NCI-H446 (cell line): ENCODE measurements at places on chromosomes 2 and 18.

- DNase-seq = no peak
These were observed 169.8 kb upstream of the ERBB4 start for GRCh38 chr2:212708355-212708754.

DNA sequence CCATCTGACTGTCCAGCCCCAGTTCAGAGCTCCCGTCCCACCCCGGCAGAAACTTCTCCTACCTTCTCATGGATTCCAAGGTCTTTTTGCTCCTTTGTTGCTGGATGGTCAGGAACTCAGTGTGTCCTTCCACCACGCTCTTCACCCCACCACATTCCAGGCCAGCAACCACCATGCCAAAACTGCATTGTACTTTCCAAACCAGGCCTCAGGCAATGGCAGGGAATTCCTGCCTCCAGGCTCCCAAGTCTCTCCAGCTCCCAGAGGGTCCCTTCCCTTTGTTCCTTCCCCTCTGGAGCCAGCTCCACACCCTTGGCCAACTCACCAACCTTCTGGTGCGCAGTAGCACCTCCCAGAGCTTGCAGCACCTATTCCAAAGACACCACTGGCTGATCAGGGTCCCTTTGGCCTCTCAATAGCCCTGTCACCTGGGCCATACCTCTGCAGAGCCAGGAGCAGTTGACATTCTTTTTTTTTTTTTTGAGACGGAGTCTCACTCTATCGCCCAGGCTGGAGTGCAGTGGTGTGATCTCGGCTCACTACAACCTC lies 8.1 kb downstream of the CHMP1B start:
- DNase-seq = no peak

DNA sequence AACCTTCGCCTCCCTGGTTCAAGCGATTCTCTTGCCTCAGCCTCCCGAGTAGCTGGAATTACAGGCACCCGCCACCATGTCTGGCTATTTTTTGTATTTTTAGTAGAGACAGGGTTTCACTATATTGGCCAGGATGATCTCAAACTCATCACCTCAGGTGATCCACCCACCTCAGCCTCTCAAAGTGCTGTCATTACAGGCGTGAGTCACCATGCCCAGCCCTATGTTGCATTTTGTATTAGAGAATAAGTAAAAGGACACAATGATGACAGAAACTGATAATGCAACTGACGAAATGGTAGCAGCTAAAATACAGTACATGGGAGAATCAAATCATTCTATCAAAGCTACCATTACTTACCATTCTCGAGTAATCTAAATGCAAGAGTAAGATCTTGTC lies 276.7 kb downstream of the DSEL start:
- no peak for DNase-seq

DNA sequence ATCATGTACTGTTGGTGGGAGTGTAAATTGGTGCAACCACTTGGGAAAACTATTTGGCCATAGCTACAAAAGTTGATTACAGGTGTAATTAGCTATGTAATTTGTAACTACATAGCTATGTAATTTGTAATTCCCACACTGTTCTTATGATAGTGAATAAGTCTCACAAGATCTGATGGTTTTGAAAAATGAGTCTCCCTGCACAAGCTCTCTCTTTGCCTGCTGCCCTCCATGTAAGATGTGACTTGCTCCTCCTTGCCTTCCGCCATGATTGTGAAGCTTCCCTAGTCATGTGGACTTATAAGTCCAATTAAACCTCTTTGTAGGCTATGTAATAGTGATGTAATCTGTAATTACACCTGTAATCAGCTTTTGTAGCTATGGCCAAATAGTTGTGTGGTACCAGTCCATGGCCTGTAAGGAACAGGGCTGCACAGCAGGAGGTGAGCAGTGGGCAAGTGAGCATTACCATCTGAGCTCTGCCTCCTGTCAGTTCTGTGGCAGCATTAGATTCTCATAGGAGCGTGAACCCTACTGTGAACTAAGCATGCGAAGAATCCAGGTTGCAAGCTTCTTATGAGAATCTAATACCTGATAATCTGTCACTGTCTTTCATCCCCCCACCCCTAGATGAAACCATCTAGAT lies 133.7 kb upstream of the COPS8 start:
- DNase-seq = no peak

- no peak for DNase-seq
These were observed 52.2 kb downstream of the PLB1 start for GRCh38 chr2:28547906-28548600.

DNA sequence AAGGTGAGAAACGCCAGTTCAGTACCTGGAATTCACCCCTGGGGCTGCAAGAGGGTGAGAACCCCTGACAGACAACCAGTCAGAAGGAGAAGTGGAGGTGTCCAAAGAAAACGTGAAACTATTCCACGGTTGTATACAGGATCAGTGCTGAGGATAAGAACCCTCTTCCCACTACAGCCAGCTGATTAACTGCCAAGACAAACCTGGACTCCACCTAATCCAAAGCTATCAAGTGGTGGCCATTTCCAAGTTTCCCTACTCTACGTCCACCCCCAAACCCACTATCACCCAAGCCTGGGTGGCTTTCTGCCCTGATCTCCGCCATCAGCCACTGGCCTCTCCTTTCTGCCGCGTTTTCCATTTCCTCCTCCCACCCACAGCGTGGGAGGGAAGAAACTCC lies 312.3 kb upstream of the ID2 start:
- DNase-seq = no peak

DNA sequence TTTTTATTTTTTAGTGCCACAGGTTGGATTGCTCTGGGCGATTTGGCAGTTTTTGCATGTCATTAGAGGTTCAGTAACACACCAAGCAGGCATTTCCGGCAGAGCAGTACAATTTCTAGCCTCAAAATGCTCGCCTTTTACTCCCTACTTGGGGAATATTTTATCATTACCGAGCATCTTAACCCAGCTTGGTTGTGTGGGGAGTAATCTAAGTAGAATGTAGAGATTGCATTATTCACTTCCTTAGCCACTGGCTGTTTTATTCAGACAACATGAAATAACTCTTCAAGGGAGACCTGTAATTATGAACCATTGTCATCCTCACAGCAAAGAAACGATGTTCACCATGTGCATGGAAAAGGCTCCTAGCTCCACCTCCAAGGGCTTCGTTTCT lies 13.1 kb downstream of the GRP start:
- DNase-seq = no peak

DNA sequence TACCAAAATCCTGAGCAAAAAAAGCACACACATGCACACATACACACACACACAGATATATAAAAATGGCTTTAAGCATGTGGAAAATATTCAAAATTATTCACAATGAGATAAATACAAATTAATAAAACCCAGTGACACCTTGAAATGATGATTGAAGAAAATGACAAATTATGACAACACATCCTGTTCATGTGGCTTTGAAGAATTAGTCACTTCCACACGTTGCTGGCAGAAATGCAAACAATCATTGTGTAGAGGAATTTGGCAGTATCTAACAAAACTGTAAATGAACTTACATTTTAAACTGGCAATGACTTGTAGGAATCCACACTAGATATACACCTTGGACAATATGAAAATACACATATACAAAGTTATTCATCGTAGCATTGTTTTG lies 95.8 kb upstream of the RGPD4 start:
- no peak for DNase-seq

GRCh38 chr2:226788064-226788463 lies 11.6 kb downstream of the IRS1 start:
- no peak for DNase-seq

DNA sequence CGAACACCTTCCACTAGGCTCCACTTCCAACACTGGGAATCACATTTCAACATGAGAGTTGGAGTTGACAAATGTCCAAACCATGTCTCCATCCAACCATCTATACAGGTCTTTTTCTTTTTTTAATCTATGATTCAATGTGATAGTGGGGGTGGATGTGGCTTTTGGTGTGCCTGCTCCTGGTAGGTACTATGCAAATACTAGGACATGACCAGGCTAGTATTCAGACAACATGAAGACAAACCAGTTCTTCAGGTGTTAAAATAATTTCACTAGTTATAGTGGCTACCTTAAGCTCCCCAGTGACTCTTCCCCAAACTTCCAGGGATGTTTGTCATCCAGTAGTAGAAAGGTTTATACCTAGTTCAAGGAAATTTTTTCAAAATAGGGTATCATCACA lies 387.5 kb downstream of the CDH2 start:
- no peak for DNase-seq

DNA sequence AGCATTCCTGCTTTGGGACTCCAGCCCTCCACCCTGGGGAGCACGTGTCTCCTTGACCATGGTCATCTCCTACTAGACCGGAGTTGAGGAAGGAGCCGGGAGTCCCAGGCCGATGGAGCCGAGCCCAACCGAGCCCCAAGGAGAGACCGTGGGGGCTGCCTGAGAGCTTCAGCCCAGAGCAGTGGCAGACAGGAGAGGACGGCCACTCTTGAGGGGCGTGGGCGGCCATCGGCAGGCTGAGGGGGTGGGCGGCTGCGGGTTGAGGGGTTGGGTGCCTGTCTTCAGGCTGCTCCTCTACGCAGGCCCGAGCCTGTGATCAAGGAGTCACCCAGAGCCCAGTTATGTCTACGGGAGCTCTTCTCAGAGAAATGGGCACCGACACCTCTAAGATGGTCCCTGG lies 158.7 kb downstream of the PXDN start:
- DNase-seq = no peak

DNA sequence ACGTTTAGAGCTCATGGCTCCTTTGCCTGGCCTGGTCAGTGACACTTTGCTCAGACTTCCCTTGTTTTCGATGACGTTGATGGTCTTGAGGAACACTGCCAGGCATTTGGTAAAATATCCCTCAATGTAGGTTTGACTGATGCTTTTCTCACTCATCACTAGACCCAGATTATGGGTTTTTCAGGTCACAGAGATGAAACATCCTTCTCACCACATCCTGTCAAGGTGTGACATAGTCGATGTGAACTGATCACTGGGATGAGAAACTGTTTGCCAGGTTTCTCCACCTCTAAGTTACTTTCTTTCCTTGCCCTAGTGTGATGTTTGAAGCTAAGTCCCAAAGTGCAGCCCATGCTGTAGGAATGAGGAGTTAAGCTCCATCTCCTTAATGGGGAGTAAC lies 81.5 kb downstream of the AFF3 start:
- DNase-seq = no peak

DNA sequence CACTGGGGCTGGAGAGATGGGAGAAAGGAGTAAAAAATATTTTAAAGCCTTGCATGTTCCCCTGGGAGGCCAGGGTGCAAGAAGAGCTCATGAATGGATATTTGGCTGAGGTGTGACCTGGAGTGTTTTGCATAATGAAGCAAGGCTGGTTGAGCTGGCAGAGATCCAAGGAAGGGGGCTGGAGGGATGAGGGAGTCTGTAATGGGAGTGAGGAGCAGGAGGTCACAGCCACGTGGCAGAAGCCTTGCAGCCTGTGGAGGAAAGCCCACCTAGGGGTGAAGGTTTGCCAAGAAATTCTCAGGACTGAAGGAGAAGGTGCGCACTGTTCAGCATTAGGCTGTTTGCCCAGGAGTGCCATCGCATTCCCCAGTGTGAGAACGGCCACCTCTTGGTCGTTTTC lies 40.3 kb upstream of the ATP8B1 start:
- peak; percentile 32 for DNase-seq

DNA sequence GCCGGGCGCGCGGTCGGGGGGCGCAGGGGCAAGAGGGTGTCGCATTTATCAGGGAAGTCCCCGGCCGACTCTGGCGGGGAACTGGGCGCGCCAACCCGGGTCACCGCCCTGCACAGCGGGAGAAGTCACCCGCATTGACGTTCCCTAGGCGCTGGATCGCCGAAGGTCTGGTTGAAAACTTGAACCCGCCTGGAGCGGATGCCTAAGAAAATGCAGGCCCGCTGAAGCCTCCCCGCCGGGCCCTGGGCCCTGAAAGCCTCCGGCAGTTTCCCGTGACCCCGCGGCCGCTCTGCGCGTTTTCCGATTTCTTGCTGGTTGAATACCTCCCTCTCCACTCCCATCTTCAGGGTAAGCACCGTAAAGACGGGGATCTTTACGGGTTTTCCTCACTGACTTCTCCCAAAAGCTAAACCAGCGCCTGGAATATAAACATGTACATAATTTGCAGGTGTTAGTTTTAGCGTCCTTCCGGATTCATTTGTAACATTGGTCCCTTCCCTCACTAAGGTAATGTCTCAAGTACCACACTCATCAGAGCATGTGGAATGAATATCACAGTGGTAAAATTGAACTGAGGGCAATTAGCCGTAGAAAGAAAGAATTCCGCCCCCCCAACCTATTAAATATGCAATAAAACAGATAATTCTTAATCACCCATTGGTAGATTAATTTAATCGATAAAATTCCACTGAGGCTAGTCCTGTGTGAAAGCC lies 675 bp upstream of the SPIRE1 start:
- peak; percentile 38 for DNase-seq

DNA sequence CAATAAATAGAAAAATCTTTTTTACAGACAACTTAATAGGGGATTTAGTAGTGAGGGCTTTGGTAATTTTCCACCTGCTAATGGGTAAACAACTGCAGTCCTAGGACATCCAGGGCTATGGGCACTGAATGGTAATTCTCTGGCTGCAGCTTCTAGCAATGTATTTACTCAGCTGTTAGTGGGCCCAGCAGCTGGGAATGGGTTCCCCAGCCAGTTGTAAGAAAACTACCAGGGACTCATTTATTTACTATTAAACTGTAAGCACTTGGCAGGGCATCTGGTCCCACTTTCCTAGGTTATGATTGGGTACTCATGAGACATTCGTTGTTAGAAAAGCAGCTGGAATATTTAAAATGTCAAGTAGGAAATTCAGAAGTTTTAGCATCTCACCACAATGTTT lies 363.8 kb upstream of the TRIB2 start:
- no peak for DNase-seq

GRCh38 chr2:85777441-85777861 lies 23.7 kb downstream of the ATOH8 start:
- no peak for DNase-seq

DNA sequence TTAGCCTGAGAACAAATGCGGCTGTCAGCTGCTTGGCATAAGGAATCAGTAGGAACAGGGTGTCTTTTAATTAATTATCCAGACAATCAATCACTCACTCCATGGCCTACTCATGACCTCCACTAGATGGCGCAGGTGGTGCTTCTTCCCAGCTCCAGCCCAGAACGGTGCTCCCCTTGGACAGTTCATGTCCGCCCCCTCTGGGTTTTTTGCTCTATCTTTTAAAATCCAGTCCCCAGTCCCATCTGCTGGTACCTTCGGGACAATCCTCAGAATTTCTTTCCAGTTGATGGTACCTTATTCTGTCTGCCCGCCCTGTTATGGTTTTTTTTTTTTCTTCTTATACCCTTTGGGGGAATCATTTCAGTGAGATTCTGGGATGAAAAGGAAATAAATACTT lies 99.8 kb downstream of the CACNB4 start:
- peak; percentile 64 for DNase-seq

DNA sequence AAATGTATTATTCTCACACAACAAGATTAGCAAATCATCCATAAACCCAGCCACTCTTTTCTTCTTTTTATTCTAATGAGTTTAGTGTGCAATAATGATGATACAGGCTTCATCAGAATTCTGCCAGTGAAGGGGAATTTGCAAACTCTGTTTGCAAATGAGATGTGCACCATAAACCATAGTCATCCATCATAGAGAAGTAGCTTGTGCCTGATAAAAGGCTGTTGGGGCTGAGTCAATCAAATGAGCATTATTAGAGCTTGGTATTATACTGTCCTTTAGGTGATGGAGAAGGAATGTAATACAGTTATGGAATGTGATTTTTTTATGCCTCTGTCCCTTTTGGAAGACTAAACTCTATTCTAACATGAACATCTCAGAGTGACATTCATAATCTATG lies 101.8 kb downstream of the DCC start:
- no peak for DNase-seq
